ENCODE measurements at places on chromosomes 6 and 20. TPM values are rescaled to one million over a fixed set of nuclear protein-coding genes. Genes with fewer than 3 reads are reported as not detected.

The MTG2 gene
- 20.8 TPM for total RNA-seq

The CEP162 gene
- 4.5 TPM for total RNA-seq

The GPX5 gene
- not detected for total RNA-seq

The C6orf52 gene
- 0.78 TPM for total RNA-seq

The CALHM4 gene
- total RNA-seq, result not detected

The HAO1 gene
- total RNA-seq, result not detected

The C20orf204 gene
- total RNA-seq, result 0.38 TPM

The TRIM40 gene
- total RNA-seq, result not detected

The LINC00237 gene
- not detected for total RNA-seq

The SLC26A8 gene
- not detected for total RNA-seq

The DEFB124 gene
- not detected for total RNA-seq

The C6orf15 gene
- total RNA-seq, result not detected

The BTN1A1 gene
- not detected for total RNA-seq

The PI16 gene
- 27.8 TPM for total RNA-seq

The NMBR gene
- total RNA-seq, result not detected

The MYLK2 gene
- total RNA-seq, result 0.19 TPM

The GINS1 gene
- 0.46 TPM for total RNA-seq

The TNFRSF21 gene
- total RNA-seq, result 10.9 TPM

The CD109 gene
- 6.7 TPM for total RNA-seq

The FLRT3 gene
- total RNA-seq, result 0.05 TPM

Data from Right ventricle myocardium superior (tissue), 1 donor.